Stimulated activated CD8-positive, alpha-beta memory T cell treated with anti-CD3 and anti-CD28 coated beads, Interleukin-4, amount 100 ng/mL, for 24 hours (primary cell): ENCODE measurements at places on chromosomes 2 and 18.
A peak's percentile ranks its signal among the peaks of the same experiment; 100 is the strongest.

GRCh38 chr2:81739966-81740365, 1435.4 kb upstream of the LRRTM1 start:
- no peak for DNase-seq

GRCh38 chr2:182134201-182134600, 148.5 kb downstream of the PPP1R1C start:
- no peak for DNase-seq

DNA sequence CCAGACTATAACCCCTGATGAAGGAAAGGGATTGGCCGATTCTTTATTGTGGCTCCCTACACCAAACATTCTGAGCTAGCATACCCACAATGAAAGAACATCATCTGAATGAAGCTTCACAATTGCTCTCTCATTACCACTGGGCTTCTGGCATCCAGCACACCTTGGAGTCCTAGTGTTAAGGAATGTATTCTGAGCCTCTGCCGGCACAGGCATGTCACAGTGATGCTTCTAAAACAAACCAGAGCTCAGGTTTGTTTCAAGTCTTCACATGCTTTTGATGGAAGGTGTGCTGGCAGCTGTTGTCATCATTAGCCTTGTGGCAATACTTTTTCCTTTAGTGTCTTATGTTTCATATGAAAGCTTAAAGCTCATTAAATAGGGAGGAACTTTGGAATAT, 76.3 kb upstream of the RBBP8 start:
- DNase-seq = no peak

DNA sequence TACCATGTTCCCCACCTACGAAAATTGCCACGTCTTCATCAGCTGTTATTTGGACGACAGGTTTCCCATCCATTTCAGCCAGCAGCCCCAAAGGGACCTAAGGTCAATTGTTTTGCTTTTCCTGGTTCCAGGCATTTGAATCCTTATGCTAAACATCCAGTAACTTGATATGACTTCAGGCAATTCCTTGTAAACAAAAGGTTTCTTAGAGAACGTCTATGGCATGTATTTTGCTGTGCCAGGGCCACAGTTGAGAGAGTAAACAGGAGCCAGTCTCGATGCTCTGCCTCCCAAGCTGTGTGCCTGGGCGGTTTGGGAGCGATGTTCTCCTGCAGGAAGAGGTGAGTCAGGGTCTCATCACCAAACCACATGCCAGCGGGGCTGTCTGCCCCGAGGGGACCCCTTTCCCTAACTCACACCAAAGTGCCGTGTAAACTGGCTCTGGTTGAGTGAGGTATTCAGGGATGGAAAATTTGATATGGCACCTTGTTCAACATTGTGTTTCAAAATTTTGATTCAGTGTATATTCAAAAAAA, 12.9 kb upstream of the MC5R start:
- no peak for DNase-seq

- DNase-seq = peak; percentile 60
These were observed 40.0 kb downstream of the DNMT3A start for GRCh38 chr2:25301453-25302352.

GRCh38 chr2:113162173-113162572, 11.6 kb upstream of the PSD4 start:
- DNase-seq = no peak

DNA sequence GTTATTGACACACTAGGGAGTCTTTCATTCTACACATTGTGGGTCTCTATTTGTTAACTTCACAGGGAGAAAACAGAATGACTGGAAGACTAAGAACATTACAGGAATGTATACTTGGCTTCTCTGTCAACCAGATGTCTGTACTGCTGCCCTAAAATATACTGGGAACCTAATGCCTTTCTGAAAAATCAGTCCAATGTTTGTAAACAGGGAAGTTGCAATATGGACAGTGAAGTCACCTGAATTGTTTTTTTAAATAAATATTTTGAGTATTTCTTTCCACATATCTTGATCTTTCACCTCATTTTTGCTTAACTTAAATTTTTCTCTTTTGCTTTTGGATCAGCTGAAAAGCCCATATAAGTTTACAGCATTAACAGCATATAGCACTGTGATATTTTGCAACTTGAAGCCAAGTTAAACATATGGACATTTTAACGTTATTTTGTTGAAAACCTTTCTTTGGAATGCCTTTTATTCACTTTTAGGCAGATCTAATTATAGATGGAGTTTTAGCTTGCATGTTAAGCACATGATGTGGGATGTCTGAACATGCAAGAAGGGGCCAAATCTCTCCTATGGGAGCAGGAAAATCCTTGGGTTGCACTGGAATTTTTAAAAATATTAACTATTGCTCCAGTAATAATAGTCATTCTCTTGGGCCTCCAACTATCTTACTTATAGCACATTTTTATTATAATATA, 137.7 kb upstream of the TWIST2 start:
- no peak for DNase-seq

GRCh38 chr2:150752229-150752628, 264.8 kb upstream of the RND3 start:
- no peak for DNase-seq

DNA sequence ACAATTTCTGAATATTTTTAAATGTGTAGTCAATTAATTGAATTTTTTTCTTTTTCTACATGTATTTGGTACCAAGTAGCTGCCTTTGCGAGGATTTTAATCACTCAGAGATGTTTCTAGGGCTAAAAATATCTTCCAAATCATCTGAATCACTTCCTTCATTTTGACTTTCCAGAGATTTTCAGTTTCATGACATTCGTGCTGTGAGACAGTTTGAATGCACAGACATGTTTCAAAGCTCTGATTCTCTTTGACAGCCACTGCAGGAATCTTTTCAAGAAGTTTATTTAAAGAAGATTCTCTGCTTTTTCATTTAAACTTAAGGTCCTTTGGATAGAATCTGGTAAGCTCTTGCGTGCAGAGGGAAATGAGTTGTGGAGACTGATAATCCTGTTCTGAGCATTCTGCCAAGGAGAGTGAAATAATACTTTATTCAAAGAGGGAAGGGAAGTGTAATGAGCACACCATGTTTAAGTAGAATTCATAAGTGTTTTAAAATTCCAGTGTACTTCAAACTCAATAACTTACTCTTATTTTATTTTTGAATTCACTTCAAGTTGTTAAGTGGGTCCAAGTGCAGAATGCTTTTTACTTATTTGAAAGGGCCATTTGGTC, 9.7 kb downstream of the CYBRD1 start:
- DNase-seq = no peak

DNA sequence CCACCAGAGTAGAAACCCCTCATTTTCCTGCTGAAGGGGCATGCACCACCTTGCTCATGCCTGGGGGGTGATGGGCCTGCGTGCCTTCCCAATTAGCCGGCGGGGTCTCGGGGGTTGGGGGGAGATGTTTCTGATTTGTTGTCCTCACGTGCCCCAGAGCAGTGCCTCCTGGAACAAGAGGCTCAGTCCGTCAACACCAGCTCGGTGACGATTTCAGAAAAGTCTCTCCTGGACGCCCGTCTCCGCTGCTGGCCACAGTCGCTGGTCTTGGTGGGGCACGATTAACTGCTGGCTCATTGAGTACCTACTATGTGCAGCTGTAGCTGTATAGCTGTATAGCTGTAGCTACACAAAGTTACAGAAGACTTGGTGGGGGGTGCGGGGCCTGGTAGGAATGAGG, 4.4 kb downstream of the ACKR3 start:
- DNase-seq = no peak

DNA sequence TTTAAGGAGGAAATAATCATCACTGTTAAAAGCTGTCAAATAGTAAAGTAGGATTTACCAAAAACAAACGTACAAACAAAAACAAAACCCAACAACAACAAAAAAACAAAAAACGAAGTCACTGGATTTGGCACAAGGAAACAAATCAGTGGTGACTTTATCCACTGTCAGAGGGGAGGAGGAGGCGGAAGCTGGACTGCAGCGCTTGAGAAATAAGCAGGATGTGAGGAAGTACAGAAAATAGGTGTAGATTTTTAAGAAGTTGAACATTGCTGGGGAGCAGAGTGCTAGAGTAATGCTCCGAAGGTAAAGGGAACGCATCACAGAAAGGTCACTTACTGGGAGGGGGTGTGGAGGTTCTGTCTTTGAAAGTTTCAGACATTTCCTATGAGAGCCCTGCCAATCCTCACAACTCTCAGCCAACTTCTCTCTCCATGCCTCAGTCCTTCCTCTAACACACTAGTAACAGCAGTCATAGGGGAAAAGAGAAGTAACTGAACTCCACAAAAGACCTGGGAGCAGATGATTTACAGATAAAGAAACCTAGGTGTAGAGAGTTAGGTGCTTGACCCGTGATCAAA, 220.2 kb upstream of the SMAD7 start:
- DNase-seq = no peak

DNA sequence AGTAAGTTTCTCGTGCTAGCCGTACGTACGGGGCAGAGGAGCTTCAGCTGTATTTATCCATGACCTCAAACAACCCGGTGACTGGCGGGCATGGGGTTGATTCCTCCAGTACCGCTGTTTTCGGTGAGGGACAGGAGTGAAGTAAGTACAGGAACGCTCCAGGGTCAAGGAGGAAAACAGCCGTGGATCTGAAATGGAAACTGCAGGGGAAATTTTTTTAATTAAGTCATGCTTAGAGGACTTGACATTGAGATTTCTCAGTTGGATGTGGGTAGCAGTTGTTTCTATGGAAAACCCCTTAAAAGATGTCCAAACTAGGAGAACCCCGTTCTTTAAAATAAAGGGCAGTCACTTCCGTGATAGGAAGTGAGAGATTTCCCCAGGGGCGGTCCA, 1.2 kb downstream of the RAB12 start:
- DNase-seq = no peak

- no peak for DNase-seq
These were observed 53.4 kb downstream of the CDH2 start for GRCh38 chr18:28123401-28124030.

DNA sequence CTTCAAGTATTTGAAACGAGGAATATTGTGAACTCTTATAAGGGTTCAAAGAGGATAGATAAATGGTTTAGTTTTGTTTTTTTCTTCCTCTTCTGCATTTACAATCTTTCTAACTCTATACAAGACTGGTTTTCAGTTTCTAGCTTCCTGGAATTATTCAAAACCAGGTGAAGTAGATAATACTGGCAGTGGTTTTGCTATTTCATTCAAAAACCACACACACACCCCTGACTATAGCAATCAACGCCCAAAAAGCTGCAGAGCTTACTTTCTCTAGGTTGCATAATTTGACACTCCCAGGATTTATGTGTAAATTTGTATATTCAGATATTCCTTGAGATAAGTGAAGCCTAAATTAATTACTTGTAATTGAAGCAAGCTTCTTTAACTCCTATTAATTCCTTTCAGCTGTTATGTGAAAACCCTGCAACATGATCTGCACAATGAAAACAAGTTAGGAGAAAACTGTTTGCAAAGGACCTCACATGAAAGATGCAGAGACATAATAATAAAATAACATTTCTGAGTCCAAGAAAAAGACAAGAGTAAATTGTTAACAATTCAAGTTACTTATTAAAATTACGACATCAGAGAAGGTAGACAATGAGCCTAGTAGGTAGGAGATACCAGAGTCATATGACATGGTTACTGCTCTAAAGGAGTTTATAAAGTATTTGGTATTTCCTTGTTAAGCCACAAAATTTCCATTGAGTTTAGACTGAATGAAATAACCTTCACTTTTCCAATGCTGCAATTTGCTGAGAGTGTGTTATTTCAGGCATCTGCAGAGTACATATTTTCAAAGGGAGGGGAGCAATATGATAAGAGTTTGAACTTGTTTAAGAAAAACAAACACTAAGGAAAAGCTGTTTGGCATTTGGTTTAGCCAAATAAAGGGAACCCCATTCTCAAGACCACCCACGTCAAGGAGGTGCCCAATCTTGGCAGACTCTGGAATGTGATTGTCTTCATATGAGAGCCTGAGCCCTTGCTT, 1.6 kb upstream of the NFE2L2 start:
- no peak for DNase-seq

DNA sequence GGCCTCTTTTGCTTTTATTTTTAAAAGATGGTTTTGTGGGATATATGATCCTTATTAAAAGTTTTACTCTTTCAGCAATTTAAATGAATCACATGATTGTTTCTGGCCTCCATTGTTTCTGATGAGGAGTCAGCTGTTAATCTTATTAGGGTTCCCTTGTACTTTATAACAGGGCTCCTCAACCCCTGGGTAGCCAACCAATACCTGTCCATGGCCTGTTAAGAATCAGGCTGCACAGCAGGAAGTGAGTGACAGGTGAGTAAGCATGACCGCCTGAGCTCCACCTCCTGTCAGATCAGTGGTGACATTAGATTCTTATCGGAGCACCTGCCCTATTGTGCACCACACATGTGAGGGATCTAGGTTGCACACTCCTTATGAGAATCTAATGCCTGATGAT, 45.1 kb upstream of the FAM98A start:
- no peak for DNase-seq

- DNase-seq = no peak
These were observed 208.4 kb downstream of the TNS1 start for GRCh38 chr2:217794133-217794986.

- DNase-seq = no peak
These were observed 143.6 kb downstream of the COL4A4 start for GRCh38 chr2:227020416-227020815.

DNA sequence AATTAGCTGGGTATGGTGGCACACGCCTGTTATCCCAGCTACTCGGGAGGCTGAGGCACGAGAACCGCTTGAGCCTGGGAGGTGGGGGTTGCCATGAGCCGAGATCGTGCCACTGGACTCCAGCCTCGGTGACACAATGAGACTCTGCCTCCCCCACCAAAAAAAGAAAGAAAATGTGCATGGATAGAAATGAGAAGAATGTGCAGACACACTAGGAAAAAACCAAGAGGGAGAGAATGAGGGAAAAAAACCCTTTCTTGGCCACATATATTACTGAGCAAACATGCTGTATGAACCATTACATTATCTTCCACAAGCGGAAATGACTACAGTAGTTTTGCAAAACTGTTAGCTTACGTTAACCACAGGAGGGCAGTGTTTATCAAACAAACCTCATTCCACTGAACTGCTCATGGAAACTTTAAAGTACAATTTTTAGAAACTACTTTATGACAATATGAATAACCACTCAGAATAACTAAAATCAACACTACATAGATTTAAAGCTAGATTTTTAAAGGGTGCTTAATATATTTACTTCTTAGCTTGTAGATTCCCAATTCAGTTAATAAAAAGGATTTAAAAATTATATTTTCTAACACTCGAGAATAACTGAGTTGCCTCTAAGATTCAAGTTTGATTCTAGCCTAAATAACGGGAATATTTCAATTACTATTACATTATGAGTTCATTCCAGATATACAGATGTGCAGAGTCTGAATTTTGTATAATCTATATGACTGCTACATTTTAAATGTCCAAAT, 26.4 kb downstream of the ASXL2 start:
- no peak for DNase-seq

GRCh38 chr2:241673189-241673663, 13.4 kb downstream of the DTYMK start:
- no peak for DNase-seq
